Urinary bladder (tissue), 4 donors: ENCODE measurements at places on chromosomes 7 and 10.

- DNase-seq: no peak
Measured at GRCh38 chr7:24119852-24120251, 164.1 kb upstream of the NPY start.

DNA sequence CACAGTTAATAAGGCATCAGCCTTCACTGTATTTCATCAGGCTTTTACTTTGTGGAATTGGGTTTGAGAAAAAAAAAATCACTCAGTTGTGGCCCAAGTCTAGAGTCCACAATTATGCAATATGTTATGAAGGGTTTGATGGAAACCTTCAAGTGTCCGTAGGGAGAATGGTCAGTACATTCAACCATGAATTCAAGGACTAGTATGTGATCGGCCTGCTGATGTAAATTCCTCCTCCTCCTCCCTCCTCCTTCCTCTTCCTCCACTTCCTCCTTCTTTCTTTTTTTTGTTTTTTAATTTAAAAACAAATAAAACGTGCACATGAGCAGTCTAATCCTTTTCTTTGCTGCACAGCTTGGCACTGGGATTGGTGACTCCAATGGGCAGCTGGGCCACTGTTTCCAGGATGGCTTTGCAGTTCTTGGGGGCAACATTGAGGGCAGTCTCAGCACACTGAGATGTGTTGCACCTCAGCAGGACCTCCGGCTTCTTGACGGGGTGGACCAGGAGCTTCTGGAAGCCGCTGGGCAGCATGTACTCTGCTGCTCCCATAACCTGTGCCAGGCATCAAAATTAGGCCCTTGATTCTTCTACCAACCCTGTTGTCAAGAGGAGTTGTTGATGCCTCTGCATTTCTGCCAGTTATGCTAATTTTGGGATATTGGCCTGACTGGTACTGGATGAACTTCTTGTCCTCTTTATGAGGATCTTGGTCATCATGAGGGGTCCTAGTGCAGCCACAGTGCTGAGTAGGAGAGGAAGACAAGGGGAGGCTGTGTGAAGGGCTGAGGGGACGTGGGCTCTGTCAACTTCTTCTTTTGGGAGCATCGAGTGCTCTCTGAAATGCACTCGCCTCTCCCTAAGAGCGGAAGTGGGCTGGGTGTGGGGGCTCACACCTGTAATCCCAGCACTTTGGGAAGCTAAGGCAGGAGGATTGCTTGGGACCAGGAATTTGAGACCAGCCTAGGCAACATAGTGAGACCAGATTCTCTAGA, 9.3 kb upstream of the IL2RA start:
- DNase-seq: no peak

DNA sequence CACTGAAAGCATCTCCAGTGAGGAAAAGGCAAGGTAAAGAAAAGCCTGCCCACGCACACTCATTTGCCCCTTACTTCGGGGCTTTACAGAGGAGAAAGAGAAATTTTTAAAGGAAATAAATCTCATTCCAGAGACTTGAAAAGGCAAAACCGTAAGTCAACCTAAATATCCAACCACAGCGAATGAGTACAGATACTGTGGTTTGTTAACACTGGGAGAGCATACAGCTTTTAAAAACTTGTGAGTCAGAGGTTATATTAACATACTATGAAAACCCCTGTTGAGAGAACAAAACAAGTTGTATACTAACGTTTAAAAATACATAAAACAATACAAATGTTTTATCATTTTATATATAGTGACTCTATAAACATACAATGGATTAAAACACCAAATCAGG, 28.6 kb upstream of the ST7 start:
- no peak for DNase-seq

DNA sequence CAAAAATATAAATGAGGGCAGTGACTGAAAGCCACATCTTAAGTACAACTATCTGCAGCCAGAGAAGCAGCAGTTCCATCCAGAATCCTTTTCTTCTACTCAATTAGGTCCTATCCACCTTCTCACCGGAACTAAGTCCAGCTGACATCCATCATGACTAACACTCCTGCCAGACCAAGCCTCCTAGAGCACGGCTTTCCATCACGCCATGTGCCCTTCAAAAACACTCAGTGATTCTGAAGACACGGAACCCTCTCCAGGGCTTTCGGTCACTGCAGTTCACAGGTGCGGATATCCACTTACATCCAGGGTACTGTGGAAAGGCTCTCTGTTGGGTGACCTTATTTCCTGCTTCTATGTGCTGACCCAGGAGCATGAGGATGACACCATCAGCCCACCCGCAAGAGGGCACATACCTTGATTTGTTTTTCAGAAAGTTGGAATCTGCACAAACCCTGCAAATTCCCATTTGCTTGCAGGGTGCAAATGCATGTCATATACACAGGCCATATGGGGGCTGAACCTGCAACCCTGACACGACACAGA, 64.3 kb downstream of the FAM171A1 start:
- no peak for DNase-seq

DNA sequence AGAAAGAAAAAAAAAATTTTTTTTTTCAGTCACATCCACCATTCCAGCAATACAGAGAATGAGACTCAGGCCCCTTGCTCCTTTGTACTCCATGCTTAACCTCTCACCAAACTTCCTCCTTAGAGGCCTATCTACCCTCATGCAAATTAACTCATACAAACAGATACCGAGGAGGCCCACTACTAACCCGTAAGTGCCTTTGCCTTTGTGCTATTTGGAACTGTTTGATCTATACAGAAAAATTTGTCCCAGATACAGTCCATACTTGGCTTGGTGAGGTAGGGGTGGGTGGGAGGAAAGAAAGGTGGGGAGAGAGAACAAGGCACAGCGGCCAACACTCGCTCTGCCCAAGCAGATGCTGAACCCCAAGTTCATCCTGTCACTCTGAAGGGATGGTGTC, 87.8 kb upstream of the DUSP5 start:
- DNase-seq: no peak

GRCh38 chr10:6005856-6006395, 28.6 kb upstream of the IL15RA start:
- no peak for DNase-seq

DNA sequence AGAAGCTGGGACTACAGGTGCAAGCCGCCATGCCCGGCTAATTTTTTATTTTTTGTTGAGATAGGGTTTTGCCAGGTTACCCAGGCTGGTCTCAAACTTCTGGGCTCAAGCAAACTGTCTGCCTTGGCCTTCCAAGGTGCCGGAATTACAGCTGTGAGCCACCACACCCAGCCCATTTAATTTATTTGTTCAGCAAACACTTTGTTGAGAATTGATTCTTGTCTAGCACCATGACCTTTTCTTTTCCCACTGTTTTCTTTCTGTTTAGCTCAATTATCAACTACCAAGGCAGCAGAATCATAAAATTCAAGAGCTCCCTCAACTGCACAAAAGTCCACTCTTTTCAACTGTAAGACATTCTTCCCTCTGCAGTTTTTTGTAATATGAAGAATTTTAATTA, 47.8 kb upstream of the PARD3 start:
- DNase-seq: no peak

GRCh38 chr7:32103361-32103760, 33.2 kb upstream of the PDE1C start:
- DNase-seq: no peak

- DNase-seq: no peak
Measured at GRCh38 chr10:3294919-3295581, 122.5 kb upstream of the PITRM1 start.

DNA sequence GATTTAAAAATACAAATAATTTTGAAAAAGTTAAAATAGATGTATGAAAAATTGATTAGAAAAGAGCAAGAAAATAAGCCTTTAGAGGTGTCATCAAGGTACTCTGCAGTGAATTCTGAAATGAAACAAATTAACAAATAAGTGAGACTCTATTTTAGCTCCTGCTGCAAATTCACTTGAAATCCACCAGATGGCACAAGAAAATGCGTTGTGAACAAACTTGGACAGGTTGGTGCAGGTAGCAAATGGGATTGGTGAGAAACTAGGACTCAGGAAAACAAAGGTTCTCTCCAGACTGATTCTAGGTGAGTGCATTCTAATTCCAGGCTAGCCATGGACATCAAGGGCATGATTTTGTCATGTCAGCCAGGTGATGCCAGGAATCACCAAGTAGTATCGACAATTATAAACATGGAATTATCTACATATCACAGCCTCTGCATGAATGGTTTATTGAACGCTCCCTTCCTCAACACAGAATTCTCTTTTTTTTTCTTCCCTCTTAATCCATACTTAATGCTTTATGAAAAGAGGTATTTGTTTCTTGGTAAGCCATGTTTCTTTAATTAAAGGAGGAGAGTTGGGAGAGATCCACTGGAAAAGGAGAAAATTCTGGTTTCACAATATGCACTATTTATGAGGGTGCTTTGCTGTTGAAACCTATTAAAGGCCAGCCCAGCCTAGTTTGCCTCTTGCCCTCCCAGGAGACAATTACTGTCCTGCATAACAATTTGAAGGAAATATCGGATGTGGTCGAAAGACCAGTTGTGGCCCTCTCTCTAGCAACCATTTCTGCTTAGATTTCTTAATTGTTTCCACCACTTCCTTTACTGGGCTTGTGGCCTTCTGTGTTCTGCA, 118.1 kb downstream of the ZNF365 start:
- no peak for DNase-seq

DNA sequence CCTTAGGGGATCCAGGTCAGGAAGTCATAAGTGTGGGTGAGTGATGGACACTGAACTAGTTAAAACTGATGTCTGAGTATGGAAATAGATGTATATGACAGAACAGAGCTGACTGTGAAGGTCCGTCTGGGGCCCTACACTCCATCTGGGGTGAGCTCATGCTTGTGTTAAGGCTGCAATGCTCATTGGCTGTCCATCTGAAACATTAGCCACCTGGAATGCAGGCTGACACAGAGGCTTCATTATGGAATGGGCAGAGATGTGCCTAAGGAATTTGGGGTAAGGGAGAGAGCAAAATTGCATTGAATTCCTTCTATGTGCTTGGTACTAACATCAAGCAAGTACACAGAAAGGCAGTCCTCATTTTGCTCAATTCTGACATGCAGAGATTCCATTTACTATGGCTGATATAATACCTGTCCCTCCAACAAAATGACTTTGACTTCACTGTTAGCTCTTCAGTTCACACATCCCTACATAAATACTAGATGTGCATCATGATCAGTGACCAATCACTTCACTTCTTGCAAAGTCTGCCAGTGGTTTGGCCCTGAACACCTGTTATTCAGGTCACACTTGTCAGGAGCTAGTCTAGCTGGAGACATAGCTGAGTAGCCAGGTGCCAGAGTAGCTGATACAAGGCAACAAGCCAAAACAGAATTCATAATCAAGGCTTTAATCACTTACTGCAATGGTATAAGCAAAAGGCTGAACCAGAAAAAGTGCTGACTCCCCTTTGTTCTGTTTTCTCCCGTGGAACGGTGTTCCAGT, 128.9 kb upstream of the VWC2 start:
- no peak for DNase-seq

DNA sequence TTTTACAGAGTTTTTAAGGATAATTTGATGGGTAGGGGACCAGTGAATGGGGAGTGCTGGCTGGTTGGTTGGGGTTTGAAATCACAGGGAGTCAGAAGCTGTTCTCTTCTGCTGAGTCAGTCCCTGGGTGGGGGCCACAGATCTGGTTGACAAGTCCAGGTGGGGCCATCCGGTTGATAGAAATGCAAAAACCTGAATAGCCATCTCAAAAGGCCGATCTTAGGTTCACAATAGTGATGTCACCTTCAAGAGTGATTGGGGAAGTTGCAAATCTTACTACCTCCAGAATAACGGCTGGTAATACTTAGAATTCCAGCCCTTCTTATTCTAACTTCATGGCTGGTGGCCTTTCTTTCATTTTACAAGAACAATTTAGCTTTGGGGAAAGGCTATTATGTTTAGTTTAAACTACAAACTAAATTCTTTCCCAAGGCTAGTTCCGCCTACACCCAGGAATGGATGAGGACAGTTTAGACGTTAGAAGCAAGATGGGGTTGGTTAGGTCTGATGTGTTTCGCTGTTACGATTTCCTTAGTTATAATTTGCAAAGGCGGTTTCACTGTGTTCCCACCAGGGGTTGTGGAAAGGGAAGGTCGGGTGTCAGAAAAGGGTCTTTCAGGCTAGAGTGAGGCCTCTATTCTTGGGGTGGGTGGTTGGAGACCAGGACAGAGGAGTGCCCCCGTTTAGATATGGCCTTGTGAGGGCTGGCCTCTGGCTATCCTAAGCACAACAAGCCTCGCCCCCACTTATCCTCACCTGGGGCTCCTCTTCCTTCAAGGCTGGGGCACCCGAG, 27.4 kb downstream of the IFT22 start:
- no peak for DNase-seq

- no peak for DNase-seq
Measured at GRCh38 chr7:123348690-123349089, 148.9 kb upstream of the SLC13A1 start.

GRCh38 chr7:27619492-27619891, 43.2 kb downstream of the HIBADH start:
- DNase-seq: no peak

- no peak for DNase-seq
Measured at GRCh38 chr7:2929321-2930201, 85.5 kb upstream of the GNA12 start.

DNA sequence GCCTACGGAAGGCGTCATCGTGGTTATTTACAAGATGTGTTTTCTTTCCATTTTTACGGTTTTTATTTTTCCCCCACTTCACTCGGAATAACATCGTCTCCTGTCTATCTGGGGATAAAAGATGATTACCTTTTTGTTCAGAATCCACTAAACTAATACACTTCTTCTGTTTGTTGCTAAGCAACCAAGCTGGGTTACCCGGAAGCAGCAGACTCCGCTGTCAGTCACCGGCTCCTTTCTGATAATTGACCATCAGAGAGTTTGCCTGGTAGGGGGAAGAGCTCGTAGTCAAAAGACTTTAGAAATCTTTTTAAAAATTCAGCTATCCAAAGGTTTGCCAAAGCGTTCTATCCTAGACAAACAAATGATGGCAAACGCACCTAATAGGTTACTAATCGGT, 75.0 kb upstream of the SFMBT2 start:
- no peak for DNase-seq

DNA sequence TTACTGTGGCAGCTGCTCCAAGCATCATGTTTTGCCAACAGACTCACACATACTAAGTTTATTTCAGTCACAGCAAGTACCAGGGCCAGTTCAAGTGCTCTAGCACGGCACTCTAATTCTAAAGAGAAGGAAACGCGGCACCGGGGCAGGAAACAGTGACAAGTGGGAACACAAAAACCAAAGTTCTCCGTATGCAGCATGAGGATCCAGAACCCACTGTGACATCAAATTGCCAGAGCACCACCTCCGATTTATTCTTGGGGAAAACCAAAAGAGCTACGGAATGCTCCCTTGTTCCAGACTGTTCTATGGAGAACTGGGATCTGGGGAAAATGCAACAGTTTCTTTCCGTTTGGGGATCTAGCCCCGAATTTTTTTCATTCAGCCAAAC, 448 bp upstream of the PTER start:
- DNase-seq: peak; percentile 20

DNA sequence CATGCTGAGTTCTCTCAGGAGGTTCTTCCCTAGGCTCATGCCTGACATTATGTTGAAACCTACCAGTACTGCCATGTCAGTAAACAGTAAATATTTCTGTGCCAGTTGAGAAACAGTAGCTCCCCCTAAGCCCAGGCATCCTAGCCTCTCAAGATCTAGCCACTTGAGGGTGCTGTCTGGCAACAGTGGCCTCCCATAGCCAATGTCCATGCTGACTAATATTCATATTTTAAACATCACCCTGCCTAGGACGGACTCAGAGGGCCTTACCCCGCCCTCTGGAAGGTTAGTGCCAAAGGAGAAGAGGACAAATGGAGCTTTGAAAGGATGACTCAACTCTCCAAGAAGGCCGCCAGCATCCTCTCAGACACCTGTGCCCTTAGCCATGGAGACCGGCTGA, 7.7 kb downstream of the ACSM6 start:
- DNase-seq: no peak

- DNase-seq: no peak
Measured at GRCh38 chr10:33878238-33878786, 543.8 kb upstream of the NRP1 start.
